Left hindlimb (tissue), 1 donor: ENCODE measurements at places on chromosomes 3 and 15.

GRCh38 chr3:14562121-14562890 lies 22.2 kb upstream of the GRIP2 start:
- DNase-seq, result no peak

DNA sequence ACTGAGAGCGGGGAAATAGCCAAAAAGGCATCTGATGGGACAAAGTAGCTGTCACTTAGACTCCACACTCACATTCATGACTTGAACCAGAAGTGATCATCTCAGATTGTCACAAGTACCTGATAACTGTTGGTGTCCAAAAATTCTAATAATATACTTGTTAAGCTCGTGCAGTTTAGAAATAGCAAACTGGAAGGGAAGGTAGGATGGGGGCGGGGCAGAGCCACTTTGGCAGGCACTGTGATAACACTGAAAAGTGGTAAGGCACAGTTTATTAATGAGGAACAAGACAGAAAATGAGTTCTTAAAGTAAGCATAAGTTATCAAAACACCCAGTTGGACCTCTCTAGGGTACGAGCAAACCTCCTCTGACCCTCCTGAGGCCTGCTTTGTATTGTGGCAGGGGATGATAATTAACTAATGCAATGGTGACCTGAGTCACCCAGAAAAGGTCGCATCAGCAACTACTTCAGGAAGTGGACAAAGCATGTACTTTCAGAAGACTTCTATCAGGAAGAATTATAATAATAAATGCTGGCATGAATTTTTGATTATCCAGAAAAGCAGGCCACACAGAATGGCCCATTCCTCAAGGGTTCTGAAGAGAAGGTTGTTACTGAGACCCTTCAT lies 54.4 kb downstream of the ADCY5 start:
- DNase-seq, result no peak

DNA sequence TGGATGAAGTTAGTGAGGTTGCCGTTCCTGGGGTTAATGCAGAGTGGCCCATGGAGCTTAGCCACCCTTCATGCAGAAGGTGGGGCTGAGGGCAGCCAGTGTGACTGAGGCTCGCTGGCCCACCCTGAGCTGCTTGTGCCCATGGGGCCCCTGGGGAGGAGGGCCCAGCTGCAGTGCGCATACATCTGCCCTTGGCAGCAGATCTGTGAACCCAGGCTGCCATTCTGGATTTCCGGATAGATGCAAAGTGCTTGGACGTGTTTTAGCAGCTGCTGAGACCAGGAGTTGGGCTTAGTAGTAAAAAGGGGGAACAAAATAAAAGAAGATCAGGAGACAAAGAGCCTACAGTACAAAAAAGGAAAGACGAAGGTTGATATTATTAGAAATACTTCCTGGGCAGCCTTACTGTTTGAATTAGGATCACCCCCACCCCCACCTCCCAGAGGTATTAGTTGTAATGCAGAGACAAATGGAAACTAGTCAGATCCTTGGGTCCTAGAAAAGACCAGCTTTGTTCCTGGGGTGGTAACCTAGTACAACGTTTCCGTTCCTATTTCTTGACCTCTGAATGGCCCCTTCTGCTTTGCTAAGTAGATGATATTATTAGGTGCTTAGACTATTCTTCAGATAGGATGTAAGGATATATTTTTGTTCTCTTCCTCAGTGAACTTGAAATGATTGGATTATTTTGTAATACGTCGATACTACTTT lies 70.2 kb downstream of the IGF1R start:
- DNase-seq, result no peak

DNA sequence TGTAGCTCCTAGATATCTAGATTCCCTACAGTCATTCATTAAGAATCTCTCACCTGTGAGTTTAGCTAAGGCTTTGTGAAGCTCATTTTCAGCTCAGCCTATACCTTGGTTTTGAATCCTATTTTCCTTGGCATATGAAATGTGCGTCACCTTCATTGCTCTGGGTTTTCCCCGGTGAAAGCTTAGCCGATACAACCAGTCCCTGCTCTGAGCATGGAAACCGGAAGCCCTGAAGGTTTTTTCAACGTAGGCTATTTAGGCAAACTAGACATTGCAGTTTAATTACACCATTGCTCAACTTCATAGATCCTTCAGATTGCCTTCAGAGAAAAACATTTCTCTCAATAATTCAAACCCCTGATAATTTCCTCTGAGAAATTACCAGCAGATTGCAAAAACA lies 206.8 kb upstream of the TPRG1 start:
- DNase-seq, result no peak

DNA sequence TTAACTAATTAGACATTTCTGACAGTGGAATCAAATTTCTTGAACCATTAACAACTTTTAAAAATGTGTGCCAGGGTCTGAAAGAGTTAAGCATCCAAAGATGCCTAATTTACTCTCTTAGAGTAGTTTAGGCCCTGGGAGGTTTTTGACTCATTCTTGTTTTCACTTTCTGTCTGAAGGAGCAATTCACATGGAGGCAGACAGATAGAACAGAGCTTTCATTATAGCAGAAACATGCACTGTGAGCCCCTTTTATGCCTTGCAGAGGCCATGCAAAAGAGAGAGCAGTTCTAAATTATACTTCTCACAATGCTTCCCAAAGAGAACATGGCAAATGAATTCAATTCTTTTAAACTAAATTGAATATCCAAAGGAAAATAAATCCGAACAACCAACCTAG lies 554.8 kb downstream of the MFSD1 start:
- no peak for DNase-seq

GRCh38 chr3:72571052-72571451 lies 277.2 kb downstream of the SHQ1 start:
- DNase-seq, result no peak

DNA sequence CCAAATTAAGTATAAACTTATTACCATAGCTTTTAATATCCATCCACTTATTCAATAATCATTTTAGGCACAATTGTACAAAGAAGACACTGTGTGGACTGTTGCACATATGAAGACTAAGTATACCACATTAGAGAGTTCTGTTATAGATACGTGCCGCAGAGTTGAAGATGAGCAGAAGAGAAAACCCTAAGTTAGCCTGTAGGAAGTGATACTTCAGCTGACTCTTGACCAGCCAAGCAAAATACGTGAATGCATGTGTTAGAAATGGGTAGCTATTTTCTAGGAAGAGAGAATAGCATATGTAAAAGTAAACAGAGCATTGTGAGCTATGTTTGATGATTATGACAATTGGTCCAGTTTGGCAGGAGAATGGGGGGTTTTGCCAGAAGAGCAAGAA lies 272.0 kb upstream of the ATP11B start:
- no peak for DNase-seq
